Pulmonary artery endothelial cell (primary cell): ENCODE measurements at places on chromosomes 1 and 21.

- no peak for DNase-seq
These were observed 872 bp upstream of the PINK1 start for GRCh38 chr1:20632386-20632785.

- DNase-seq: no peak
These were observed 44.1 kb downstream of the XCL2 start for GRCh38 chr1:168499688-168500049.

DNA sequence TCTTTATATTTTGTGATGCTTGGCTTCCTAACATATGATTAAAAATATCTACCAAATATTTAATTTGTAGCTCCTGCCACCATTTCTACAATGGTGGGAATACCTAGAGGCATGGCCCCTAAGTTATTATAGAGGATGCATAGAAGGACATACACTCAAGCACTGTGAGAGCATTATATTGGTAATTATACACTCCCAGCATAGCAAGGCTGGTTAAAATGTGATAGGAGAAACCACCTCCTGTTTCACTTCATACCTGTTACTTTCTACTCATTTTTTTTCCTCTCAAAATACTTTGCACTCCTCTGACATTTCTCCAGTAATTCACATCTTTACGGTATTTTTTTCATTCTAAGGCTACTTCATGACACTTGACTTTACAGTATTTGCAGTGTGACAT lies 92.9 kb downstream of the HS2ST1 start:
- no peak for DNase-seq

DNA sequence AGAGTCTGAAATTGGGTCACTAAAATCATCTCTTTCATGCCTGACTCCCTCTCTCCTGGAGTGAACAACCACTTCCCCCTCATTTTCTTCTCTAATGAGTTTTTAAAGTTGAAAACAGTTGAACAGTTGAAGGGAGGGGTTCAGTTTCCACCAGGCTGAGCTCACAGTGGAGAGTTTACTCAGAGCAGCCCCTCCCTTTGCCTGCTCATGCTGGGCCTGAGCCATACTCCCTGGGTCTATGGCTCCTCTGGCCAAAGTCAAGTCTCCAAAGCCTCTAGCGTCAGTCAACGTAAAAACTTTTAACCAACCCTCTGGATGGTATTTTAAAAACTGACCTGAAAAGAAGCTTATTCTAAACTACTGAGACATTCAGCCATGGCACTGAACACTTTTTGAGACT lies 100.8 kb upstream of the RNPC3 start:
- no peak for DNase-seq
